ENCODE measurements at places on chromosomes 3 and 15.
A peak's percentile ranks its signal among the peaks of the same experiment; 100 is the strongest.

- no peak for DNase-seq
Observed at GRCh38 chr3:54777141-54777540, 150.7 kb downstream of the LRTM1 start.

GRCh38 chr15:59268168-59268851, 61.7 kb downstream of the LDHAL6B start:
- DNase-seq = no peak

DNA sequence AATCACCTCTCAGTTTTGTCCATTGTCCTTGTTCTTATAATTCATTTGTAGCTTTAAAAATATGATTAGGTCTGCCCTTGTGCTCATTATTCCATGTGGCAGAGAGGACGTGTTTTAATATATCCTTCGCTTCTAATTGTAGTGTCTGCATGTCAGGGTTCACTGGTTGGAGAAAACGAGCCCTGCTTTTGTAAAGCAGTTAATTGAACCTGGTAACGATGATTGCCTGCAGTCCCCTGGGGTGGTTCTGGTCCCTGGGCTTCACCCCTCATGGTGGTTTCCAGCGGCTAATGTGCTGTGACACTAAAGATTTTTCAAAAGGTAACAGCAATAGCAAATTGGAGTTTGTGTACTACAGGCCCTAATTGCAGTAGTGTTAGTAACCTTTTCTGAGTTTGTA, 299.6 kb downstream of the CACNA2D3 start:
- no peak for DNase-seq

DNA sequence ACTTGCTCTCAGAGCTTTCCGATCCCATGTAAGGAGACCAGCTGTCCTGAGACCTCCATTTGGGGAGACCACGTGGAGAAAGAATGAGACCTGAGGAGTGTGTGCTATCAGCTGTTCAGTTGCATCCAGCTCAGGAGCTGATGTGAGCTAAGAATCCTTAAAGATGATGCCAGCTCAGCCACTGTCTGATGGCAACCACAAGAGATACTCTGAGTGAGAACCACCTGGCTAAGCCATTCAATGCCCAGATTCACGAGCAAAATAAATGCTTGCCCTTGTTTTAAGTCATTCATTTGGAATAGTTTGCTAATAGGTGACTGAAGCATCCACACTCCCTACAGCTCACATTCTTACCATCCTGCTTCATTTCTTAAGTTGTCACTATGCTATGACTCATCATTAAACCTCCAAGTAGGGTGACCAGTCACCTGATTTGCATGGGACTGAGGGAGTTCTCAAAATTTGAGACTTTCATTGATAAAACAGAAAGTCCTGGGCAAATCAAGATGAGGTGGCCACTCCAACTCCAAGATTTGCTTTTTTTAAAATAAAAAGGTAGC, 56.4 kb downstream of the SPTSSB start:
- DNase-seq = no peak

DNA sequence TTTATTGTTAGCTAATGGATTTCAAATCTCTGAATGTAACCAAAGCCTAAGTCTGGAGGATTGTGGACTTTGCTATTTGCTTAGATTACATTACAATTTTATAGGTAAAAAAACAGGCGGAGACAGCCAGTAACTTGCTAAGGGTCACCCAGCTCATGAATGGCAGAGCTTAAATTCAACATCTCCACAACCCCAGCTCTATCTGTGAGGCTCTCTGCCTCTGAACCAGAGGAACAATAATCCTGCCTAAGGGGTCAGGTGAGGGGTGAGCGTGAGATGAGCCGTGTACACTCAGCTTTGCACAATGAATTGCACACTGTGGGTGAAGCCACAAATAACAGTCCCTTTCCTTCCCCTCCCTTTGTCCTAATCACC, 69.8 kb upstream of the SPATA12 start:
- DNase-seq = no peak

DNA sequence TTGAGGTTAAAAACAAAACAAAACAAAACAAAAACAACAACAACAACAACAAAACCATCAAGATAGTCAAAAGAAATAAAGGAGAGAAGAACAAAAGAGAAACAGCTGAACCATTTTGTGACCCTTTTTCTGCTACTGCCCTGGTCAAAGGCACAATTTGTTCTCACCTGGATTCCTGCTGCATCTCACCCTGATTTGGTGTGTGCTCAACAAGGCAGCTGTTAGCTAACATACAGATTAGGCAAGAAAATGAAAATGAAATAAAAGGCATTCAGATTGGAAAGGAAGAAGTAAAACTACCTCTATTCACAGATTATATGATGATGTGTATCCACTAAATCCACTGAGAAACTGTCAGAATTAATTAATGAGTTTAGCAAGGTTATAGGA, 28.7 kb upstream of the XIRP1 start:
- no peak for DNase-seq

GRCh38 chr3:135865553-135865952, 100.0 kb upstream of the PPP2R3A start:
- no peak for DNase-seq

GRCh38 chr15:57599296-57599810, 7.6 kb downstream of the MYZAP start:
- no peak for DNase-seq

DNA sequence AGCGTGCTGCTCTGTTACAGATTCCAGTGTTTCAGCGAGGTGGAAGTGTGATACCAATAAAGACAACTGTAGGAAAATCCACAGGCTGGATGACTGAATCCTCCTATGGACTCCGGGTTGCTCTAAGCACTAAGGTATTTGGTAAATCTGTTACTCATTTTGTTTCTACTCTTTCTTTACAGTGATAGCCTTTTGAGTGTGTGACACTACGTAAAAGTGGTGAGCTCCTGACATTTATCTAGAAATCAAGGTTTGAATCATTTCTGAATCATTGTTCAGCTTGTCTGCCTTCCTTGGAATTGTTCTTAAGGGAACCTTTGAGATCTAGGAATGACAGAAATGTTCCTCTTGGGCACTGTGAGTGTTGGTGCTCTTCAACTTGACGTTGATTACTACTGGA, 11.2 kb upstream of the CAPN3 start:
- DNase-seq = no peak

DNA sequence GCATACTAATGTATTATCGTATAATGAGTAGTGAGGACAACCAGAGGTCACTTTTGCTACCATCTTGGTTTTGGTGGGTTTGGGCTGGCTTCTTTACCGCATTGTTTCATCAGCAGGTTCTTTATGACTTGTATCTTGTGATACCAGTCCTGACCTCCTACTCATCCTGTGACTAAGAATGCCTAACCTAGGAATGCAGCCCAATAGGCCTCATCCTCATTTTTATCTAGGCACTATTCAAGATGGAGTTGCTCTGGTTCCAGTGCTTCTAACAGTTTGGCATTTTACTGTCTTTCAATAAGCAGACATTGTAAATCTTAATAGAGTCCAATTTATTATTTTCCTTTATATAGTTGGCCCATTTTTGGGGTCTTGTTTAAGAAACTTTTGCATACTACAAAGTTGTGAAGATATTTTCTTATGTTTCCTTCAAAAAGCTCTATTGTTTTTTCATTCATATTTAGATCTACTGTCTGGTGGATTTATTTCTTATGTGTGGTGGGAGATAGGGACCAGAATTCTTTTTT, 60.8 kb upstream of the RNU6-1 start:
- no peak for DNase-seq

DNA sequence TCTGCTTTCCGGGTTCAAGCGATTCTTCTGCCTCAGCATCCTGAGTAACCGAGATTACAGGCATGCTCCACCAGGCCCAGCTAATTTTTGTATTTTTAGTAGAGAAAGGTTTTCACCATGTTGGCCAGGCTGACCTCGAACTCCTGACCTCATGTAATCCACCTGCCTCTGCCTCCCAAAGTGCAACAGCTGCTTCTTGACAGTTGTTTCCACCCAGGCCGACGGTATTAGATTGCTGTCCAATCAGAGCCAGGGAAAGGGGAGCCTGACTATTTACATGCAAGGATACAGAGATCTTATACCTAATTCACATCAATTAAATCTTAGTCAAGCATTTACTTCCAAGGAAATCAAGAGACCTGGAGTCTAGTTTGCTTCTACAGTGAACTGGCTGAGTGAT, 4.0 kb upstream of the CAPN3 start:
- no peak for DNase-seq

GRCh38 chr3:27089645-27090044, 279.5 kb downstream of the NEK10 start:
- no peak for DNase-seq

DNA sequence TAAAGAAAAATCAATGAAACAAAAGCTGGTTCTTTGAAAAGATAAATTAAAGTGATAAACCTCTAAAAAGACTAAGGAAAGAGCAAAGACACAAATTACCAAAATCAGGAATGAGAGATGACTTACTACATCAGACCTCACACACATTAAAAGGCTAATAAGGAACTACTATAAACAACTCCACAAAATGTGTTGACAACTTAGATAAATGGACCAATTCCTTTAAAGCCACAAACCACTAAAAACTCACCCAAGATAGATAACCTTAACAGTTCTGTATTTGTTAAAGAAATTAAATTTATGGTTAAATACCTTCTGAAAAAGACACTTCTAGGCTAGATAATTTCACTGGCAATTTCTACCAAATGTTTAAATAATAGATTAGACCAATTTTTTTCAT, 170.4 kb downstream of the SMAD6 start:
- no peak for DNase-seq

- DNase-seq = peak; percentile 7
Observed at GRCh38 chr3:180278583-180279188, 241.9 kb upstream of the PEX5L start.

DNA sequence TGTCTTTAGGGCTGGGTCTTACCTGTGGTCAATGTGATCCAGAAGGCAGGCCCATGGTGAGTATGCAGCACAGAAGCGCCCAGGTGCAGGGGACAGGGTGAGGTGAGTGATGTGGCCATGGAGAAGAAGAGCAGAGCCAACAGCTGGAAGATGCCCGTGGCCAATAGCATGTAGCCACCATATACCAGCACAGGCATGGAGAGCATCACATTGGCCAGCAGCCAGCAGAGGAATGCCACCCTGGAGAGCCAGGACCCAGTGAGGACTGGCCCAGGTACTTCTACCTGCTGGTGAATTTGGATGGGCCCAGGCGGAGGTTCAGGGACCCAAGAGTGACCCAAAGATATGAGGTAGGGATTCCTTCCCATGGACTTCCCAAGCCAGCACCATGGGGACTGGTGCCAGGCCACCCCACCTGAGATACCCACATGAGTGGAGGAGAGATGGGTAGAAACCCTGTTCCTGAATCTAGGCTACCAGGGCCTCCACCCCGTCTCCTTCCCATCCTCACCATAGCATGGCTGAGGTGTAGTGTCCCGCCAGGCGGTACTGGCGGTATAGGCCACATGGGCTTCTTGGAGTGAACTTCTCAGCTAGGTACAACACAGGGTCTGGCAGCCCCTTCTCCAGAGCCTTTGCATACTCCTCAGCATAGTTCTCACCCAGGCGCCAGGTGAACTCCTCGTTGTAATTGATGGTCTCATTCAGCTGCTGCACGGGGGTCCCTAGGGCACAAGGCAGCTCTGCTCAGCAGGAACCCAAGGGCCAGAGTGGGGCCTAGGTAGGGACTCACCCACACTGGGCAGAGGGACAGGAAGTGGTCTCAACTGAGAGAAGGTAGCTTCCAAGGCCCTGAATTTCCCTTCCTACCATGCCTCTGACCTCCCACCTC, 6.2 kb downstream of the DUOXA2 start:
- DNase-seq = no peak

- no peak for DNase-seq
Observed at GRCh38 chr3:84974347-84974746, 15.6 kb downstream of the CADM2 start.

DNA sequence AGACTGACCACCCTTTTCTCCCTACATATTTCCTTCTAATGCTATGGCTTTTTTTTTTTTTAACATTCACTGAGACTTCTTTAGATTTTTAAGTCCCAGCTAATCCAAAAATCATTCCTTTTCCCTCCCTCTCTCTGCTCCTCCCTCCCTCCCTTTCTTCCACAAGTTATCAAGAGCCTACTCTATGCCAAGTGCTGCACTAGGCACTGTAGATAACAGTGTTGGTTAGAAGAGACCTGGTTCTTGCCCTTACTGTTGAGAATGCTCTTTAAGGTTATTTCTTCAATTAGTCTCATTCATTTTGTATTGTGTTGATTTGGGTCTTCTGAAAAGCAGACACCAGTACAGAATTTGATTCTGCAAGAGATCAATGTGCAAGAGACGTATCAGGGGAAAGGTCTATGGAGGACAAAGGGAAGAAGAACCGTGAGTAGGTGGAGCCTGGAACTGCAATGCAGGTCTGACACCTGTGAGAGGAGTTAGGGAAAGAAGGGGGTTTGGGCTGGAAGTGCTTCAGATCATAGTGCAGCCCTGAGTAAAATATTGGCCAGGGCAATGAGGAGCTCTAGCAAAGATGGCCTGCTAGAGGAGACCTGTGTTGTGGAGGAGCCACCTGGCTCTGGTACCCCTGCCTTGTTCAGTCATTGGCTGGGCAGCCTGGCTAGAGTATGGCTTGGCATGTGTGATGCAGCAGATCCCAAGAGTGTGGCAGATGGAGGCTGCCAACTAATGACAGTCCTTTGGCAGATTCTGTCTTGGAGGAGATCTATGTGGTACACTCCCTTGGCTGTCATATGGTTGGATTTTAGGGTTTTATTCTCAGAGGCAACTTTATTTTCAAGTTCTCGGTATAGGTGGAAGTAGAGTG, 9.7 kb upstream of the PCOLCE2 start:
- no peak for DNase-seq
